H9 (cell line): ENCODE measurements at places on chromosomes 3 and 15. TPM values are rescaled to one million over a fixed set of nuclear protein-coding genes. Genes with fewer than 3 reads are reported as not detected.

Gene TMEM212
- not detected in 2 replicates for total RNA-seq

Gene BFSP2
- total RNA-seq, result not detected in 2 replicates

Gene IFT122
- 19.3 and 22.0 TPM in 2 replicates for total RNA-seq

Gene RAD18
- total RNA-seq, result 27.8 and 30.2 TPM in 2 replicates

- H3K4me3 ChIP-seq, result no peak overlapping the region
- H3K36me3 ChIP-seq, result no peaks in the 10 kb centered on the region
- no peaks in the 10 kb centered on the region for H3K4me1 ChIP-seq
- no peaks in the 10 kb centered on the region for H3K27me3 ChIP-seq
These were observed 309.4 kb upstream of the WNT5A start for GRCh38 chr3:55796533-55796932.

DNA sequence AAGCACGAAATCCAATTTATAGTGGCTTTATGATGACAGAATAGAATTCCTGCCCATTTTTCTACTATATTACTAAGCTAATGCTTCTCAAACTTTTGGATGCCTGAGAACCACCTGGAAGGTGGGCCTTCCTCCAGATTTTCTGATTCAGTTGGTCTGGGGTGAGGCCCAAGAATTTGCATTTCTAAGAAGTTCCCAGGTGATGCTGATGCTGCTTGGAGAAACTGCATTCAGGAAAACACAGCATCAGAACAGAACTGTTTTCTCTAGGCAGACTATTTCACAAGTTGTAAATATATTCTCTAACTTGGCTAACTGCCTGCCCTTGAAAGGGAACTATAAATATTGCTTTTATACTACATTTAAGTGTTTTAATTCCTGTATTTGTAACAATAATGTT is 644.9 kb upstream of the DPPA4 start:
- no peaks in the 10 kb centered on the region for H3K36me3 ChIP-seq
- no peak for DNase-seq
- H3K4me3 ChIP-seq, result no peak overlapping the region
- no peak overlapping the region for H3K27ac ChIP-seq
- no peaks in the 10 kb centered on the region for H3K27me3 ChIP-seq
- H3K4me1 ChIP-seq, result no peaks in the 10 kb centered on the region; the same call in 1 of the 2 replicates

DNA sequence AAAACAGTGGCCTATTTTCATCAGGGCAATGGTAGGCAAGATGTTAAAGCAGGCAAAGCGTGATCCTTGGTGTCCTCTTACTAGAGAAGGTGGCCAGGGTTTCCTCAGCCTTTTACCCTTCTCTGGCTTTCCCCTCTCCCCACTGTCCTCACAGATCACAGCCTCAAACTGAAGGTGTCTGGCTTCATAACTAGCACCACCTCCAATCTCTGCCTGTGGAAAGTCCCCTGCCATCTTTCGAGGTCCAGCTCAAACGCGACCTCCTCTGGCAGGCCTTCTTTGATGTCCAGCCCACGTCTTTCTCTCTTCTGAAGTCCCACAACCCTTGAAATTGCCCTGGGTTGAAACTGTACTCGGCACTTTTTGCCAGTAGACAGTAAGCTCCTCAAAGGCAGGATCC is 35.9 kb downstream of the CYP19A1 start:
- no peak overlapping the region for H3K4me3 ChIP-seq
- DNase-seq, result no peak
- H3K27ac ChIP-seq, result no peak overlapping the region

- no peak overlapping the region for H3K27ac ChIP-seq
- no peaks in the 10 kb centered on the region for H3K27me3 ChIP-seq
- H3K4me3 ChIP-seq, result no peak overlapping the region; the same call in 2 of the 3 replicates
These were observed 20.4 kb downstream of the FAH start for GRCh38 chr15:80173022-80173759.

- DNase-seq, result no peak
- no peaks in the 10 kb centered on the region for H3K36me3 ChIP-seq
- H3K4me1 ChIP-seq, result peaks cover 8% of the 10 kb centered on the region
- H3K27ac ChIP-seq, result no peak overlapping the region
These were observed 55.6 kb upstream of the TBC1D23 start for GRCh38 chr3:100205171-100205570.

- H3K36me3 ChIP-seq, result peaks cover 2% of the 10 kb centered on the region; the same call in 2 of the 3 replicates
- no peak for DNase-seq
- H3K4me3 ChIP-seq, result peak overlapping the region; percentile 27; the same call in 2 of the 3 replicates
- no peak overlapping the region for H3K27ac ChIP-seq
These were observed 150.7 kb downstream of the ADAM10 start for GRCh38 chr15:58598829-58599210.

DNA sequence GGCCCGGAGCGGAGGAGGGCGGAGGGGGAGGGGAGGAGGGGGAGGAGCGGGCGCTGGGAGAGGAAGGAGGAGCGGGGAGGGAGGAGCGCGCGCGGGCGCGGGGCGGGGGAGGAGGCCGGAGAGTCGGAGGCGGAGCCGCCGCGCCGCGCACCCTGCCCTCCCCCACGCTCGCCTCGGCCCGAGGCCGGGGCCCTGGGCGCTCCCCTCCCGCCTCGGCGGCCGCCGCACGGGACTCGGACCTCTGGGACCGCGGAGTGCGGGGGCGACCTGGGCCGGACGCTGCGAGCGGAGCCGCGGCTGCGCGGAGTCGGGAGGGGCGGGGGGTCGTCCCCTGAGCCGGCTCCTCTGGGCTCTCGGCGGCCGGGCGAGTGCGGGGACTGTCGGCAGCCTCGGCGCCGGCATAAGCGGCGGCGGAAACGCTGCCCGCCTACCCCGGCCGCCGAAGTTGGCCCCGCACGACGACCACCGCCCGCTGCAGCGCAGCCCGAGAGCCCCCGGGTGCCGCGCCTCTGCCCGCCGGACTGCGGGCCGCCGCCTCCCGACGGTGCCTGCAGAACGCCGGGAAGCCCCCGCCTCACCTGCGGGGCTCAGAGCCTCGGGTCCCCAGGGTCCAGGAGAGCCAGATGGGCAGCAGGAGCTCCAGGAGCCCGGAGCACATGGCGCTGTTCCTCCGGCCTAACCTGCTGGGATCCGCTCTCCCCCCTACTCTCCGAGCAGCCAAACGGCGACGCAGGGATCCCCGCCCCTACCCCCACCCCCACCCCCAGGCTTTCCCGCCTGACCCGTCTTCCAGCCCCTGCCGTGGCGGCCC is 406 bp upstream of the GABRB3 start:
- H3K4me1 ChIP-seq, result peaks cover 11% of the 10 kb centered on the region; the same call in 1 of the 2 replicates
- no peak overlapping the region for H3K27ac ChIP-seq
- peaks cover 12% of the 10 kb centered on the region for H3K36me3 ChIP-seq
- H3K27me3 ChIP-seq, result no peaks in the 10 kb centered on the region

DNA sequence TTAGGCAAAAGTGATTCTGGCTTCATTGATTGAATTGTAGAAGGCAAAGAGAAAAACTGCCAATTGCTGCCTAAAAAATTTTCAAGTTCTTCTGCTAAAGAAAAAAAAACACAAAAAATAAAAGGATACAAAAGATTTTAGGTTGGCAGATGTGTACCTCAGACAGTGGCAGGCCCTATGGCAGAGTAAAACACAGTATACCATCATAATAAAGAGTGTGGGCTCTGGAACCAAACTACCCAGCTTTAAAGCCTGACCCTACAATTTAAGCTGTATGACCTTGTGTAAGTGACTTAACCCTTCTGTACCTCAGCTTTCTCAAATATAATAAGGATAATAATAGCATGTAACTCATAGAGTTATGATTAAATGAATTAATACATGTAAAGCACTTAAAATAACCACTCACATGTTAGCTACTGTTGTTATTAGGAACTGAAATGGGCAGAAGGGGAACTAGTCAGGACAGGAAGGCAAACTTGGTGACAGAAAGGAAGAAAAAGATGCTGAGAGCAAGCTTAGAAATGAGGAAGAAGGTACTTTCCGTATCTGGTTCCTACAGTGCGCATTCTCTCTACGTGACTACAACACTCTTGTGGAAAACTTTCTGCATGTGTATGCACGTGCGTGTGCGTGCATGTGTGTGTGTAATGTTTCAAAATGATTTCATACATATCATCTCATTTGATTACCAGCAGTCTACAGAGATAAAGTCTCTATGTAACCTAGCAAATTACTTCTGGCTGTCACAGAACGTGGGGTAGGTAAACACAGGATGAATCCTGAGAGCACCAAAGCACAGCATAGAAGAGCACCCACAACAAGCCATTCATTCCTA is 13.6 kb upstream of the GATM start:
- no peak overlapping the region for H3K27ac ChIP-seq
- no peak for DNase-seq
- H3K4me3 ChIP-seq, result no peak overlapping the region
- H3K27me3 ChIP-seq, result no peaks in the 10 kb centered on the region

DNA sequence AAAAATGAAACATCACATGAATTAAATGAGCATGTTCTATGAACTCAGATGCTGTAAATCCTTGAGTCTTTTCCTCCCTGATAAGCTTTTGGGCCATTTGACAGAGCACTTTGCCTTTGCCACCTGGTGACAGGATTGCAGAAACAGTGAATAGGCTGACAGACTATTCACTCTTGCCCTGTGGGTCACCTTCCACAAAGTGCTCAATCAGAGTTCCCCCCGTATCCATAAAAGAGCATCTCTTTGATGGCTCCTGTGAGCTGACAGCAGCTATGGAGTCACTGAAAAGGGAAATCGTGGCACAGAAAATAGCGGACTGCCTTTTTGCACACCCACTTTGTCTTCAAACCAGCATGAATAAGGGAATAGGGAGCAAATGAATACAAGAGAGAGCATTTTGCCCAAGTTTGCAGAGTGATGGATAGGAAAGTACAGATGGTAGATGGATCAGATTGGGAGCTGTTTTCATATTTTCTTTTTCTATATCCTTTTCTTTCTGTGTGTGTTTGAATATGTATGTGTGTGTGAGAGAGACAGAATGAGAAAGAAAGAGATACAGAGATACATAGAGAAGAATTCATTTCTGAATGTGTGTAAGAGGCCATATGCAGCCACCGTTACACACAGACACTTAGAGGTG is 37.8 kb upstream of the GOLM2 start:
- no peaks in the 10 kb centered on the region for H3K4me1 ChIP-seq
- no peaks in the 10 kb centered on the region for H3K36me3 ChIP-seq
- H3K27ac ChIP-seq, result no peak overlapping the region
- H3K4me3 ChIP-seq, result no peak overlapping the region
